ENCODE measurements at places on chromosomes 3 and 15.

DNA sequence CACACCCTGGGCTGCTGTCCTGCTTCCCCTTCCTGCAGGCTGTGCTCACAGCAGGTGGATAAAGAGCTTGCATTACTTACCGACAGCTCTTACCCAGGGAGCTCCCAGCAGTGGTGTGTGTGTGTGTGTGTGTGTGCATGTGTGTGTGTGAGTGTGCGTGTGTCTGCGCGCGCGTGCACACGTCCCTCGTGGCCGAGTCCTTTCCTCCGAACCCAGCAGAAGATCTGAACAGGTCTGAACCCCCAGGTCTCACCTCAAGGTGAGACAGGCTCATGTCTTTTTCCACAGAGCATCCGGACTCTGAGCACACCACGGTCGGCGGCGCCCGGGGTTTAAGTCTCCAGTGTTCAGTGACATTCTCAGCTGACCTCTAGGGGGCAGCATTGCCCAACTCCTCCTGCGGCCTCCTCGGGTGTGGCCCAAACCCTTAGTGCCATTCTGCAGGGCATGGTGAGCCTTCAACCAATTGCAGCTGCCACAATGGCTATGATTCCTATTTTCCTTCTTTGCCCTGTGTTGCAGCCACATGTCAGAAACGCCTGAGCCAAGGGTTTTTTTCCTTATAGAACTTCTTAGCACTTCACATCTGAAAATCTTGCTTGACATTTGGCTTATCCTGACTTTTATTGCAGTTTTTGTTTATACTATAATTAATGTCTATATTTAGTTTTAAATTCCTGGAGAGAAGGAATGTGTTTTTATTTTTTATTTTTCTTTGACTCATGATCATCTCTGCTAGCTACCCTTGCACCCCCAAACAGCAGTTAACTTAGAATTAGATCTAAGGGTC lies 64.1 kb upstream of the KLHL25 start:
- DNase-seq = peak; percentile 74

- DNase-seq = no peak
Observed at GRCh38 chr3:38098376-38098723, 38.6 kb downstream of the ACAA1 start.

DNA sequence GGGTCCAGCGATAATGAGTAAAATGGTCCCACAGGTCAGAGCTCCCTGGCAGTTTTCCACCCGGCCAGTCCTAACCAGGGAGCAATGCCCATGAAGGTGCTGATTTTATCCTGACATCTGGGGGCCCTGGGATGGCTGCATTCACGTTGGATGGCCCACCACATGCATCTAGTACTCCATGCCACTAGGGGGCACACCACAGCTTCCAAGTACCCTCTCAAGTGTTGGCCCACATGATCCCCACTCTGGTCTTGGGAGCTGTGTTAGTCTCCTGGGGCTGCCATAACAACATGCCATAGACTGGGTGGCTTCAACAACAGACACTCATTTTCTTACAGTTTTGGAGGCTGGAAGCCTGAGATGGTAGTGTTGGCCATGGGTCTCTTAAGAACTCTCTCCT lies 225.5 kb downstream of the SLCO3A1 start:
- DNase-seq = no peak

- no peak for DNase-seq
Observed at GRCh38 chr15:45428491-45428890, 50.1 kb upstream of the GATM start.

DNA sequence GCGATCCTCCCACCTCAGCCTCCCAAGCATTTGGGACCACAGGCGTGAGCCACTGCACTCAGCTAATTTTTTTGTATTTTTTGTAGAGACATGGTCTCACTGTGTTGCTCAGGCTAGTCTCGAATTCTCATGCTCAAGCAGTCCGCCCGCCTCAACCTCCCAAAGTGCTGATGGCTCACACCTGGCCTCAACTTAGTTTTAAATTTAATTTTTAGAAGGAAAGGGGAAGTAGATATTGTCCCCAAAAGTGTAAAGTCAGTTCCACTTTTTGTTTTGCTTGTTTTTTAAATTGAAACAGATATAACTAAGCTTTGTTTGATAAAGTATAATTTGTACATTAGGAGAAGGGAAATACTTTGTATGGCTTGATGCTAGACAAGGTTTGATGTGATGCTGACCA lies 31.3 kb upstream of the NFKBIZ start:
- no peak for DNase-seq

DNA sequence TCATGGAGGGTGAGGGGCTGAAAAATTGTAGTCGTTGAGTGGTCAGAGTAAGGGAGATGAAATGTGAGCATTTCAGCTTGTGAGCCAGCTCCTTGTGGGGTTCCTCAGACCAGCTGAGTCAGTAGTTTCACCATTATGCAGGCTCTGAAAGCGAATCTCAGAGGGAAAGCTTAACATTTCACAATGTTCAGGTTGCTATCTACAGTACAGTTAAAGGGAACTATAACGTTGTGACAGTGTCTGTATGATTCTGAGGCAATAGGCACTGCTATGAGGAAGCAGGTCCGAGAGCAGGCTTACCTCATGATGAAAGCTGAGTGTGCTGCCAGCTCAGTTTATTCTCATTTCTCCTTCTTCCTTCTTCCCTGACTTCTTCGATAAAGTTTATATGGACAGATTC lies 469.6 kb downstream of the EDEM1 start:
- DNase-seq = peak; percentile 27

DNA sequence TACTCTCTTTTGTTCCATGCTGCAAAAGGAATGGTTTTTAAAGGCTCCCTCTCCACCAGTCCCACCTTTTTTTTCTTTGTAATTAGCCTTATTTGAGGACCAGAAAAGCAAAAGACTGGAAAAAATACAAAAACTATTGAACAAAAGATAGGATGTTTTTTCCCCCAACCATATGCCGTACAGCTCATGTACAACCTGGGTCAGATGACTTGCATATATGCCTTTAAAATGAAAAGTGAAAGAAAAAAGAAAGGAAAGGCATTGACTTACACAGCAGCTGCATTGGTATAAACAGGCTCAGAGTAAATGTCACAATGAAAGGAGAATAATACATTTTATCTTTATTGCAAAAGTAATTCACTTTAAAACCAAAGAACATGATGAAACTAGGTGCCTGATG lies 69.5 kb upstream of the CMC1 start:
- DNase-seq = no peak

DNA sequence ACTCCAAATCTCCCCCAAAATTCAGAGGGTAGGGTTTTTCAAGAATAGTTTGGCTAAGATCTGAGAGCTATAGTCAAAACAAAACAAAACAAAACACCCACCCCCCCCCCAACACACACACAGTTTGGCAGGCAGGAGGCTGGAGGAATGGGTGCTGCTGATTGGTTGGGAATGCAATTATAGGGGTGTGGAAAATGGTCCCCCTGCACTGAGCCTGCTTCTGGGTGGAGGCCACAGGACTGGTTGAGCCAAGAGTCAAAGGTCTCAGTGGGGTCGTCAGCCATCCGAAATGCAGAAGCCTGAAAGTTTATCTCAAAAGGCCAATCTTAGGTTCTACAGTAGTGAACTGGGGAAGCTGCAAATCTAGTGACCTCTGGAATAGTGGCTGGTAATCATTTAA lies 2.5 kb upstream of the HACD2 start:
- DNase-seq = no peak

GRCh38 chr3:43399034-43399433 lies 112.7 kb downstream of the SNRK start:
- DNase-seq = no peak

DNA sequence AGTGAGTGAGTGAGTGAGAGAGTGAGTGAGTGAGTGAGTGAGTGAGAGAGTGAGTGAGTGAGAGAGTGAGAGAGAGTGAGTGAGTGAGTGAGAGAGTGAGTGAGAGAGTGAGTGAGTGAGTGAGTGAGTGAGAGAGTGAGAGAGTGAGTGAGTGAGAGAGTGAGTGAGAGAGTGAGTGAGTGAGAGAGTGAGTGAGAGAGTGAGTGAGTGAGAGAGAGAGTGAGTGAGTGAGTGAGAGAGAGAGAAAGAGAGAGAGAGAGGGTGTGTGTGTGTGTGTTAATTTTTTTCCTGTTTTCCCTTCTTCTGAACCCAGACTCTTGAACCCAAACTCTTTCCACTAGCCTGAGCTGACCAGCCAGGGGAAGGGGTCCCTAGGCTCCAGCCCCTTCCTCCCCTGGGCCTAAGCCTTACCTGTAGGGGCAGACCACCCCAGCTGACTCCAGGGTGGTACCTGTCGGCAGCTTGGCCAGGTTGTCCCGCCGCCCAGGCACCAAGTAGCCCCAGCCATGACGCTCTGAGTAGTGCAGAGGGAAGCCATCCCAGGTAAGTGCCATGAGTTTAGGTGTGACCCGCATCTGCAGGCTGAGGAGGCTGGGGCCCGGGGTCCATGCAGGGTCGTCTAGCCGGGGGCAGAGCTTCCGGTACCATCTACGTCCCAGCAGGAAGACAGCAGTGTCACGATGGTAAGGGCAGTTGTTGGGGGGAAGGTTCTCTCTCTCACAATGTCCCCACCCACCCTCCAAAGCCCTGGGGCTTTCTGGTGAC lies 9.4 kb downstream of the POLG start:
- DNase-seq = no peak

DNA sequence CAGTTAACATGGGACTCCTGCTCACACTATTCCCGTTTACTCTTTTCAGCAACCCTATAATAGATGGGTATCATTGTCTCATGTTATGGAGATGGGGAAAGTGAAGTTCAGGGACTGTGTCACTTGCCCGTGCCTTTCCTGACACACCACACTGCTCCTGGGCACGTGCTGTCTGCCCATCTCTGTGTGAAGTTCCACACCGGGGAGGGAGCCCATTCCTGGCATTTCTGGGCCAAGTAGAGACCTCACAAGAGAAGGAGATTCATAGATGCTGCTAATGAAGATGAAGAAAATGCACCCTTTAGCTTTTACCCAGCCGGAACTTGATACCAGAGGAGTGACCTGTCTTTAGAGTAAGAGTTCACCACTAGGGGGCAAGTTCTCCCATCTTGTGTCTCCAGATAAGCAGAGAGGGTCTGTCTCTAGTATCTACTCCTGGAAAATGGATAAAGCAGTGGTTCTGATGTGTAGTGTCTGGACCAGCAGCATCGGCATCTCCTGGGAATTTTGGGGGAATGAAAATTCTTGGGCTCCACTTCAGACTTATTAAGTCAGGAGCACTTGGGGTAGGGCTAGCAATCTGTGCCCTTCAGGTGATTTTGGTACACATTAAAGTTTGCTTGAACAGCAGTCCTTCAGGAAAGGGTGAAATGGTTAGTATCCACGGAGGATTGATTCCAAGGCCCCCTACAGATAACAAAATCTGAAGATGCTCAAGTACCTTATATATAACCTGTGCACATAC lies 2.0 kb upstream of the TOPBP1 start:
- DNase-seq = peak; percentile 32

DNA sequence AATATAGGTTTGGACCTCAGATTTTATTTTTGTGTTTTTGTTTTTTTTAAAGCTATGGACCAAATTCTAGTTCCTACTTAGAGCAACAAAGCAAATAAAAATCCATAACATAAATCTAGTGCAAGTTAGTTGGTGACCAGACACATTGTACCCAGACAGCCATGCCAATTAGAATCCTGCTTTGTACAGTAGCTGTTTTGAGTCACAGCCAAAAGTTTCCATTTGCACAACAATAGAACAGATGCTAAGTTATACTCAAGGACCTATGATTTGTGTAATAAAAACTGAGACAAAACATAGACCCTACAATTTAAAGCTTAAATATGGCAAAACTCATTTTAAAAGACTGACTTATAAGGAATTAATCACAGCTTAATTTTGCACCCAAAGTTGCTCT lies 513.1 kb upstream of the CBLB start:
- no peak for DNase-seq

DNA sequence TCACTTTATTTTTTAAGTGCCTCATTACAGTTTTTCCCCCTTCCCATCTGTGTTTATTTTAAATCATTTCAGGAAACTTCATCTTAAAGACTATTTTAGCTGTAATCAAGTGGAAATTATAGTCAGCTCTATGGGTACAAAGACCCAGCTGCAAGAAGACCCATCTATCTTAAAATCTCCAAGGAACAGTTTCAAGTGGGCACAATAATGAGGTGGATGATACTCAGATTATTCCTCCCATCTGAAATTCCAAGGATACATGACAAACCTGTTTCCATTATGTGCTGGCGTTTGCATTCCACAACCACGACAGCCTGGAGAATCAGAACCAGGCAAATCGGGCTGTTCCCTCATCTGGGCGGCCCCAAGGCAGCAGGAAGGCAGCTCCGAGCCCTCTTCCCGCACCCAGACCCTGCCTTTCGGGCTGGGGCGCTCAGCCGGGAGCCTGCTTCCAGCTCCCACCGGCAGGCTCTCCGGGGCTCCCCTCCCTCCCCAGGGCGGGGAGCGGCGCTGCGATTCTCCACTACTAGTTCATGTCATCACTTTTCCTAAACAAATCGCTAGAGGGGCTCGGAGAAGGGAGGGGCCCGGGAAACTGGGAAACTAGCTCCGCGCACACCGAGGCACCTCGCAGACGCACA lies at the start of gene MGLL:
TSS of gene MGLL (minus strand) at position 475 of the 641 bp plus-strand sequence. CDS start at position 278, 197 bp downstream.
- DNase-seq = peak; percentile 37

GRCh38 chr3:24069045-24069444 lies 124.0 kb downstream of the NR1D2 start:
- DNase-seq = peak; percentile 7

- no peak for DNase-seq
Observed at GRCh38 chr3:11636394-11636770, 7.3 kb downstream of the VGLL4 start.

GRCh38 chr15:78365917-78366316 lies 25.8 kb downstream of the CRABP1 start:
- DNase-seq = no peak

GRCh38 chr3:186883686-186884058 lies 41.2 kb downstream of the ADIPOQ start:
- no peak for DNase-seq

GRCh38 chr3:45367453-45367871 lies 20.9 kb upstream of the LARS2 start:
- DNase-seq = no peak

GRCh38 chr3:128133273-128133883 lies 9.8 kb upstream of the RUVBL1 start:
- DNase-seq = peak; percentile 46

DNA sequence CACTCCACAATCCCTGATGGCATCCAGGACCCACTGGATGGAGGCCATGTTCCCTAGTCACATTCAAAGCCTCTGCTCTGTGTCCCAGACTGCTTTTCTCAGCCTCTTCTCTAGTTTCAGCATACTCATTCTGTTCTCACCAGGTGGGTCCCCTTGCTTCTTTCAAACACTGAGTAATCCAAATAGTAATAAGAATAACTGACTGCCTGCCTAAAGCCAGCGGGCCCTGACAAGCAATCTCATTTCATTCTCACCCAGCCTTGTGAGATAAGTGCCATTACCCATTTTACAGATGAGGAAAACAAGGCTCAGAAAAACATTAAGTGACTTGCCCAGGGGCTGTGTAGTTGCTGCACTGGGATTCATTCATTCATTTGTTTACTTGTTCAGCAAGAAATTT lies 25.4 kb downstream of the MAPKAPK3 start:
- DNase-seq = no peak
